IPS DF 6.9 (cell line): ENCODE measurements at places on chromosomes 6 and 20.

DNA sequence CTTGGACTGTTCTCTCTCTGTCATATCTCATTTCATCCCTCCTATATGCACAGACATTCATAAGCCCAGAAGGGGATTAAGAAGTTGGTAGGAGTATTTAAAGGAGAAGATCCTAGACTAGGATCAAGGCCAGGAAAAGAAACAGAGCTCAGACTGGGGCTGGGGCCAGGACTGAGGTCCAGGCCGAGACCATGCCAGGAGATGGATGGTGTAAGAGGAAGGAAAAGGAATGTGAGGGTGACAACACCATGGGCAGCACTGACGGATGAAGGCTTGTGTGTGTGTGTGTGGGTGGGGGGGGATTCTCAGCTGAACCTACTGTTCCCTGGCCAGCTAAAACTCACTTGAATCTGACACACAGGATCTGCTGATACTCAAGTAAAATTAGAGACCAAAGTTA lies 182.1 kb downstream of the KIF6 start:
- DNase-seq: no peak

- DNase-seq: no peak
Measured at GRCh38 chr6:159908979-159909378, 18.2 kb downstream of the MAS1 start.

DNA sequence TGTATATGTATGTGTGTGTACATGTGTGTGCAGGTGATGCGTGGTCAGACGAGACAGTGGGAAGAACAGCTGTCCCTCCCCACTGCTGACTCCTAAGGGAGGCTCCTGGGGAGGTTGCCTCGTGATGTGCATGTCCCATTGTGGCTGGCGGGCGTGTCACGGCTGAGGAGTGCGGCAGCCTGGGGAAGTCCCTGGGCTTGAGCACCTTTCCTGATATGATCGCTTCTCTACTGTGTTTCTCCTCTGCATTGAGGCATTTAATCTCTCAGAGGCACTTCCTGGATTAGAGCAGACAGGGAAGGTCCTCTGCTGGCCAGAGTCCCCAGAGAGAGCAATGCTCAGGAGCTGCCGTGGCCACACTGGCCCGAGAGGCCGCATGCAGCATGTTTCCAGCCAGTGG lies 11.4 kb downstream of the NPBWR2 start:
- no peak for DNase-seq

DNA sequence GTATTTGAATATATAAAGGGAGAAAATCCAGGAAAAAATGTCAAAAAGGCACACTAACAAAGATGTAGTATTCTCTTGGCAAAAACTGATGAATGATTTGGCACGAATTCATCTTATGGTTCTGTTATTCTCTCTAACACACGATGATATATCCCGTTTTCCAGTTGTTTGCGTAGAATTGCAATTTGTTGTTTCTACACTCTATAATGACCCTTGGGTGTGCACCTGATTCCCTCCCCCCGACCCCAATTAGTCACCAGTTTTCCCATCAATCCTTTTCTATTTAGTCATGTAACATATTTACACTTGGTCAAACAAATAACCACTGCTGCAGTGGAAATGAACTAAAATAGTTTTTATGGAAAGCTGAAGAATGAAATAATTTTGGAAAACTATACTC lies 1.5 kb upstream of the ARID1B start:
- no peak for DNase-seq

DNA sequence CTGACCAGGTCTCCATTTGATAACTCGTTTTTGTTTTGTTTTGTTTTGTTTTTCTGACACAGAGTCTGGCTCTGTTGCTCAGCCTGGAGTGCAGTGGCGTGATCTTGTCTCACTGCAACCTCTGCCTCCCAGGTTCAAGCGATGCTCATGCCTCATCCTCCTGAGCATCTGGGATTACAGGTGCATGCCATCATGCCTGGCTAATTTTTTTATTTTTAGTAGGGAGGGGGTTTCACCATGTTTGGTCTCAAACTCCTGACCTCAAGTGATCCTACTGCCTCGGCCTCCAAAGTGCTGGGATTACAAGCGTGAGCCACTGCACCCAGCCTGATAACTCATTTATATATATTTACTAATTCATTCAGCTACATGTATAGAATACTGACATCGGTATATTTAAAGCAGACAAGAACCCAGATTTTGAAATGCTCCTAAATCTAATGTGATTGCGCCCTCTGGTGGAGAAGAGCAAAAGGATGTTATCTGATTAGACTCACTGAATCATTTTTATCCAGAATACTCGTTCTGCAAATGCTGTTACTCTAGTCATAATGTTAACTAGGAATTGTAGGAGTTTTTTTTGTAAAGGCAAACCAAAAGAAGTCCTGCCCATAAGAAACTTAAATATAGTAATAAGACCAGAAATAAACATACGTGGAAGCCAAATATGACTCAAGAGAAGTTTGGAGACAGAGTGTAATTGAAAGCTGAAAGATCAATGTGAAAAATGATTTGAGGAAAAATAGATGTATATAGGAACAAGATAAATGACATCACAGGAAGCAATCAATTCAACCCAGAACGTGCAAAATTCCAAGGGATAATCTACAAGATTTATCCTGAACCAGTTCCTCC lies 5.3 kb upstream of the COL12A1 start:
- DNase-seq: no peak

DNA sequence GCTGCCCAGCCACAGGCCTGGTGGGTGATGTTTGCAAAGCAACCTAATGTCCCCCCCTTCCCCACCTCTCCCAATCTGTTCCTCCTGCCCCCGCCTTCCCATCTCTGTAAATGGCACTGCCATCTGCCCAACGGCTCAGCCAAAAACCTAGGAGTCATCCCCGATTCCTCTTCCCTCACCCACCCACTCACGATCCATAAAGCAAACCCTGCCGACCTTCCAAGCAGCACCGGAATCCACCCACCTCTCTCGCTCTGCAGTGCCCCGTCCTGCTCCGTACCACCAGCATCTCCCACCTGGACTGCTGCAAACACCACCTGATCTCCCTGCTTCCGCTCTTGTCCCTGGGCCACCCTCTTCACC lies 37.6 kb downstream of the SULF2 start:
- DNase-seq: no peak

GRCh38 chr20:62511915-62512610 lies 36.3 kb upstream of the GATA5 start:
- no peak for DNase-seq

GRCh38 chr20:24825591-24825990 lies 123.5 kb upstream of the CST7 start:
- DNase-seq: no peak

GRCh38 chr20:34268851-34269636 lies 27.8 kb downstream of the ASIP start:
- DNase-seq: no peak

DNA sequence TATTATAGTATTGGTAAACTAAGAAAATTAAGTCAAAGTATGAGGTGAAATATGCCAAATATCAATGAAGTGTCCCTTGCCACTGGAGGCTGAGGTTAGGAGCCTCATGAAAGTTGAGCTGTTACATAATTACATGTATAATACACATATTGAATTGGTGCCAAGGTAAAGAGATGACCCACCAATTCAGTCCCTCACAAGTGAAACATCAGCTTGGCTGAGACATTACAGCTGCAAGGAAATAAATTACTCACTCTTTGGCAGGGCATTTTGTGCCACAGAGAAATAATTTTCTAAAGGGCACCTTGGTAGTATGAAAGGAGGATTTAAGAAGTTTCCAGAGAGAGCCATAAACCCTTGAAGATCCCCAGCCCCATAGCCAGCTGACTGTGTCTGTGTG lies 127.4 kb downstream of the ADGRG6 start:
- DNase-seq: no peak

DNA sequence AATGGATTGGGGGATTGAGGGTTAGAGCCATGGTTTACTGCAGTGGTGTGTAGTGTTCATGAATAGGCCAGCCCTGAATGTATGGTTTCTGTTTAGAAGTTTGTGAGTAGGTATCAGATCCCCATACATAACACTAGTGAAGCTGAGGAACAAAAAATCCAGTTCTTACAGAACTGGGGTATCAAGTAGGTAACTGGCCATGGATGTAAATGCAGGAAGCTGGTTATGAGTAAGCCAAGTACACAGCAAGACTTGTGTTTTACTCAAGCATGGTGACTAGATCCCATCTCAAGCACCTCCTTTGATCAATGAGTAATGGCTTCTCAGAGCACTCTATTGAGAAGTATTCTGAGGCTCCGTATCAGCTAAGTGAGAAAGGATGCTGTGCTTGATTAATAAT lies 613.7 kb upstream of the FLRT3 start:
- DNase-seq: no peak

- DNase-seq: no peak
Measured at GRCh38 chr6:89527634-89528033, 94.7 kb downstream of the ANKRD6 start.

DNA sequence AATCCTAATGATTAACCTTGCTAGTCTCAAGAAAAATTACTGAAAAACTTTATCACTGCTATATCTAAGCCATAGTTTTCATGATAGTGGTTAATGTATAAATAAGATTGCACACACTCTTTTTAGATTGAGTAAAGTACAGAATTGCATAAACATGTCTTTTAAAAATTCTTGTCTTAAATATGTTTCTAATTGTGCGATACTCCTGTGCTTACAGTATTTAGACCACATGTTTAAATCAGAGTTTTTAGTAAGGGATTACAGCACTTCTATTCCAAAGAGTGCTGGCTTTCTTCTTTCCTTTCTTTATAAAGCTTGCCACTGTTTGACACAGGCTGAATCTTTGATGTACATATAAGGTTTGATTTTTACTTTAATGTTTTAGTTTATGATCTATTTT lies 36.8 kb upstream of the RGS17 start:
- no peak for DNase-seq

DNA sequence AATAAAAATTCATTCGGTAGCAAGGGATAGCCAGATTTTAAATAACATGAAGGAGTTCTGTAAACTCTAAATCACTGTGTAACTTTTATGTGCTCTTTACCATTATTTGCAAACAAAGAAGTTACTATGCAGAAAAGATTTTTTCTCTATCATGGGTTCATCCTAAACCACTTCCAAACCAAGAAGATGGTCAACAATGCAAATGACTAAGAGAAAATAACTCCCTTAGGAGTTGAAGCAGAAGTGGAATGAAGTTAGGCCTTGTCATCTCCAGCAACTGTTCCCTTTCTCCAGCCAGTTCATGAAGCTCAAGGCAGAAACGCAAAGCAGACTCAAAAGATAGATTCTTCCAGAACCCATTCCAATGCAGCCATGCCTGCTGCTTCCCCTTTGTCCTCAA lies 66.0 kb downstream of the MBOAT1 start:
- no peak for DNase-seq

- no peak for DNase-seq
Measured at GRCh38 chr6:77740380-77740779, 87.5 kb downstream of the MEI4 start.

GRCh38 chr6:33272275-33273128 lies 627 bp downstream of the RPS18 start:
- no peak for DNase-seq

DNA sequence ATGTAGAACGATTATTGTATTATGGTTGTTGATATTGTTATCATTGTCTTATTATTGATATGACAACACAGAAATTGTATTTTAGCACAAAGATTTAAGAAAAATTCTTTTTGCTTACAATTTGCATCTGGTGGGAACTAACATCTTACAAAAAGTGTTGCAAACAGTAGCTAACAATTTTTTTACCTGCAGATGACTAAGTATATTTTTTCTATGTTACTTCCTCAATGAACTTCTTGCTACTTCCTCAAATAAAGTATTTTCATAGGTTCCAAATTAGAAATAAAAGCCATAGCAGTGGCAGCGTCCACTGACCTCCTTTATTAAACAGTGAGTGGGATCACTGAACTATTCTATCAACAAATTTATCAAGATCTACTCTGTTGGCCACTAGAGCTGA lies 847.0 kb downstream of the PHF3 start:
- no peak for DNase-seq
